ENCODE measurements at places on chromosomes 12 and 14.

DNA sequence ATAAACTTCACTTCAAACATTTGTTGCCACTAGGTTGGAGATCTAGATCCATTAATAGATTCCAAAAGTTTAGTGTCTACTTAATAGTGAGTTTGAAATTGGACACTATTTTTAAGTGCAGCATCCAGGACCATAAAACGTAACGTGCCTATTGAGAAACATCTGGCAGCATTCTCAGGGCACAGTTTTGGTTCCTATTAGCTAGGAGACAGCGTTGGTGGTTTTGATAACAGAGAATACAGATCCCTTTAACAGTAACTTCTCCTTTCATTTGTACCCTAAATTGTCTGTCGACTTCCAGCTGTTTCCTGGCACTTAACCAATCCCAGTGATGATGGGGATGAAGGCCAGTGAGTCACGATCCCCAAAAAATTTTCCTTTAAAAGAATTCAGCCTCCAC, 25.8 kb downstream of the KCNK10 start:
- DNase-seq = no peak

DNA sequence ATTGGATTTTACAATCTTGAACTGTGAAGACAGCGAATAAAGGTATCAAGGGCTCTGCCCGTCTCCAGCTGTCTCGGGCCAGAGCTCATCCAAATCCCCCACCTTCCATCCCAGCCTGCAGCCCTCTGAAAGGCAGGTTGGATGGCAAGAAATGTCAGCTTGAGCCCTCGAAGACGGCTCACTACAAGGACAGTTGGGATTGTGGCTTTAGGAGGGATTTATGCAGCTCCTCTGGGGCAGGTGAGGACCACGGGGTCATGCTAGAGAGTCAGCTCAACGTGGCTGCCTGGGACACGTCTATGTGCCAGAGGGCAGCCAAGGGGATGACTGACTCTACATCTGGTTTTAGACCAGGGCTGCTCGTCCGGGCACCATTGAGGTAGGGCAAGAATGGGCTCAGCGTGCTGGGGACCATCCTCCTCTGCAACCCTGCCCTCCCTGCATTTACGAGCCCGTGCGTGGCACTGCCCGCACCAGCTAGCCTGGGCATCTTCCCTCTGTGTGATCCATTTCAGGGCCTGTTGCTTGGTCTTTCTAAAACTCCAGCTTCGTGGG, 16.2 kb downstream of the MVK start:
- no peak for DNase-seq

GRCh38 chr12:98388126-98388525, 127.3 kb upstream of the TMPO start:
- DNase-seq = no peak

DNA sequence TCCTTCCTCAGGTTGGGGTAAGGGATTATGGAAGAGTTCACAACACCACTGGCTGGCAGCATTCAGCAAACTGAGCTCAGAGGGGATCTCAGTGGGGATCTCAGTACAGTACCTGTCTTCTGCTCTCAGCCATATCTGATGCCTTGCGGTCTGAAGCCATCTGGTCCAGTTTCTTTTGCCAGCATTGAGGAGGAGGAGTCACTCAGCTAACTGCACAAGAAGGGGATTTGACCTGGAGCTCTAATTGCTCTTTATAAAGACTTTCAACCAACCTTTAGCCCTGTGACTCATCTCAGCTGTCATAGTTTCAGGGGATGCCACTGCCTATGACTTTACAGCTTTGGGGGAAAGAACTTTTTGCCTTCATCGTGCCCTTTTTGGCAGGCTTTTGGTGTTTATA, 44.9 kb downstream of the JKAMP start:
- DNase-seq = no peak

- no peak for DNase-seq
These were observed 151.1 kb downstream of the DACT1 start for GRCh38 chr14:58788655-58789503.
